ENCODE measurements at places on chromosomes 5 and 9.
A peak's percentile ranks its signal among the peaks of the same experiment; 100 is the strongest.

DNA sequence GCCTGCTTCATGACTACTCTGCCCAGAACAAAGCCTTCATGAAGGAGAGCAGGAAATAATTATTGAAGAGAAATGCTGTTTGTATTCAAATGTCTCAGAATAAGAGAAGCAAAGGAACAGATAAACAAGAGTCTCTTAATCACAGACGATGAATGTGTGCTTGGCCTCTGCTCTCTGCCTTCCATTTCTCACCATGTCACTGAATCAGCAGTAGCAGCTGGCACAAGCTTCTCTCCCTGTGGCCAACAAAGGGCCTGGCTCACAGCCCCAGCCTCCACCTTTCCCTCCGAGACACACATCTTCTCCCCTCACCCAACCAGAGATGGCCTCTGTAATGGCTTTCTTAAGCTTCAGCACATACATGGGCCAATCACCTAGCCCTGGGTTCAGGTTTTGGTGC is 128.1 kb upstream of the SLIT3 start:
- DNase-seq = no peak

- no peak for DNase-seq
Measured at GRCh38 chr9:129979071-129979745, 63.8 kb downstream of the FNBP1 start.

GRCh38 chr5:151234476-151235238 is 10.8 kb upstream of the CCDC69 start:
- DNase-seq = no peak

DNA sequence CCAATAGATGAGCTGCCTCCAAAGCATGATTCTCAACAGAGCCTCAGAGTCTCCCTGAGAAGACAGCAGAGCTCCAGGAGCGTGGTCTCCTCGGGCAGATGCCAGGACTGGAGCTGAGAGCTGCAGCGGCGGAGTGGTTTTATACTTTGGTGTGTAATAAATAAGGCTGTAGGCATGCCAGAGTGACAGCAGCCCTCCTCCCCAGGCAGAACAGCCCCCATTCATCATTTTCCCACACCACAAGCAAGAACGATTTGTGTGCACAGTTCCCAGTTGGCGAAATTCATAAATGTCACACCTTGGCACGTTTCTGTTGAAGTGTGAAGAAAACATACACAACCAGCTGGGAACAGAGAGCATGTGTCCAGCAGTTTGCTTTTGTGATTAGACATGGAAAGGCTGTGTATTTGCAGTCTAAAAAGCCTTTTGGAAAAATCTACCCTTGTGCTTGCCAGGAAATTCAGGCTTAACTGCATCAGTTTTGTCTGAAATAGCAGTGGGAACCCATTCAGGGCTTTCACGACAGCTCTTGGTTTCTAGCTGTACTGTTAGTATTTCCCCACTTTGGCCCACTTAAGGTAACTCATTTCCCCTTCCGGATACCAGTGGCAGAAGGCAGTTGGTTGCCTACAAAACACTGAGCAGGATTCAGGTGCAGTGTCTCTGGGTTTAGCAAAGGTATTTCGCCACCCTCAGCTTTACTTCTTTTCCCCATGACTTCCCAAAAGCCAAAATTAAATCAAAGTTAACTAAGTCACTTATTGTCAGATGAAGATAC is at the start of gene C1QTNF3:
TSS of gene C1QTNF3 (minus strand) at position 115 of the 778 bp plus-strand sequence. CDS start at position 27, 88 bp downstream.
- DNase-seq = no peak

GRCh38 chr9:14271093-14271673 is 42.8 kb downstream of the NFIB start:
- DNase-seq = peak; percentile 19

DNA sequence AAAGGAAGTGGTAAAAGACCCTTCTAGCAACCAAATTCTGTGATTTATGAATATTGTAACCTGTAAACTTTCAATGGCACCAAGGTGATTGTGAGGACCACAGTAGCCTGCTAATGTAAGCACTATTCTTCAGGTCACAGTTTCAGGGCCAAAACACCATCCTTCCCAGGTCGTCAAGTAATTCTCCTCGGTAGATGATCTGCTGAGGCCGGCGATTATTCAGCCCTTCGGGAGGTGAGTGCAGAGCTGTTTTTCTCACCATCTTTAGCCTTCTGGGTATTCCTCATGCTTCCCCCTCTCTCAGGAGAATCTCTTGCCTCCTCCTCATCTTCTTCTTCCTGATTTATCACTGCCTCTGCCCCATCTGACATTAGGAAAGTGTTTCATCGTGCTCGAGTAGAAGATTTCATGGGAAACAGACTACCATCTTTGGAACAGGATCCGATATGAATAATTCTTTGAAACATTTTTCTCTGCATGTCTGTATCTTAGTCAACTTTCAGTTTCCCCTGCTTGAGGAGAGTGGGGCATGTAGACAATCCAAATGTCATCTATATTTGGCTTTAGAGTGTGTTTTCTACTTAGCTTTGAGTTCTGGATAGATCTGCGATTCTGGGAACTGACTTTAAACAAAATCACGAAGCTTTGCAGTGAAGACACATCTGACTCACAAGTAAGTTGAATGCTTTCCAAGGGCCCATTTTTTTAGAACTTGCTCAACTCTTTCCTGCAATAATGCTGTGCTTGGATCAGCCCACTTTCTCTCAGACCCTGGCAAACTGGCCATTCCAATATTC is 173.9 kb downstream of the AOPEP start:
- DNase-seq = no peak

DNA sequence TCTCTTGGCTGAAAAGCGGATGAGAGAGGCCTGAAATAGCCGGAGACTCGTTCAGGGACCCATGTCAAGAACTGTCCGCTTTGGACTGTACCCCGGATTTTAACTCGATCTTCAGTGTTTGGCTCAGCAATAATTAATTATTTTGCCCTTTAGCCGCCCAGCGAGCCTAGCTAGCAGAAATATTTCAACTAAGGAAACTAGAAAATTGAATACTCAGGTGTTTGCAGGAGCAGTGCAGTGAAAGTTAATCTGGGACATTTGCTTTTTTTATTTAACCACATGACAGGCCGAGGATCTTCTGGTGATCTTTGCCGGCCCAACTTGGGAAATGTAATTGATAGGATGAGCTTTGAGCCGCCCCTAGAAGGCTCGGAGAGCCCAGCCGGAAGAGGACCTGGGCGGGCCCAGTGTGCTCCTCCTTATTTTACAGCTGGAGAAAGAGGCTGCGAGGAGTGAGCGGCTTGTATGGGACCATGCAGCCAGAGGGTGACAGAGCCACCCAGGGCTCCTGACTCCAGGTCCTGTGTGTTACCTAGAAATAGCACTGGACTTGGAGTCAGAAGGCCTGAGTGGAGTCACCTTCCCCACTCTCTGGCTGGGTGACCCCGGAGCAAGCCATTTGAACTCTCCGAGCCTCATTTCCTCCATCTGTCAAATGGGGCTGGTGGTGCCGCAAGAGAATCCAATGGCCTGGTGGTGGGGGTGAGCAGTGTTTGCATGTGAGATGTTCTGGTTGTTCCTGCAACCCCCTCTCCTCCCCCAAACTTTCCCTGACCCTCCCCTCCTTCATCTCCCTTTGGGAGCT is 2.4 kb downstream of the PPARGC1B start:
- no peak for DNase-seq

GRCh38 chr9:86459191-86459590 is 105.0 kb upstream of the TUT7 start:
- DNase-seq = no peak

DNA sequence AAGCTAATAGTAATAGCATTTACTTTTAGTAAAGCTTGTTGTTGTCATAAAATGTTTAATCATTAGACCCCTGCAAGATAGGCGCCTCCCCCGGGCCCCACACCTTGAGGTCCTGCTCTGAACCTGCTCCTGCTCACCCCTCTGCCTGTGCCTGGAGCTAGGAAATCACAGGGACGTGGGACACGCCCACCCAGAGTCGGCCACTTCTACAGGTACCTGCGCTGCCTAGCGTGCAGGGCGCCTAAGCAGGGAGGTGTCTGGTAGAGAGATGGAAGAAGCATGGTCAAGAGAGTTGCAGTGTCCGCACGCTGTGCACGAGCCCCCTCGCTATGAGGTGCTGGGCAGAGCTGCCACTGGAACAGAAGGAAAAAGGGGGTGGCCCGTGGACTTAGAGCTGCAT is 52.6 kb downstream of the HINT1 start:
- DNase-seq = no peak

- DNase-seq = no peak
Measured at GRCh38 chr5:144581044-144581443, 410.4 kb downstream of the KCTD16 start.

- DNase-seq = no peak
Measured at GRCh38 chr5:56616454-56617160, 198.7 kb upstream of the MAP3K1 start.

- no peak for DNase-seq
Measured at GRCh38 chr9:113495526-113495925, 32.0 kb downstream of the RGS3 start.

DNA sequence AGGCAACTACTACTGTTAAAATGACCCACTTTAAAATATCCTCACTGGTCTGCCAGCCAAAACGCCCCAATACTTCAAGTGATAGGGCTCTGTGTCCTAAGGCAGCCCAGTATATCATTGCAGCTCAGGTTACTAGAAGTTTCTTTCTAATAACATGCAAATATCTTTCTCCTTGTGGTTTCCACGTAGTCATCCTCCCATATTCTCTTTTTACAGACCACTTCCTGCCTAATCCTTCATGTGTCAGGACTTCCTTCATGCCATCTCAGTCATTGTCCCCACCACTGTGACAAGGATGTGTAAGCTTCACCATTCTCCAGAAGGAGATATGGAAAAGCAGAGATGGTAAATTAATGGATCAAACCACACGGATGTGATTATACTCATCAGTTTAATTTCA is 813.7 kb downstream of the MAT2B start:
- no peak for DNase-seq

DNA sequence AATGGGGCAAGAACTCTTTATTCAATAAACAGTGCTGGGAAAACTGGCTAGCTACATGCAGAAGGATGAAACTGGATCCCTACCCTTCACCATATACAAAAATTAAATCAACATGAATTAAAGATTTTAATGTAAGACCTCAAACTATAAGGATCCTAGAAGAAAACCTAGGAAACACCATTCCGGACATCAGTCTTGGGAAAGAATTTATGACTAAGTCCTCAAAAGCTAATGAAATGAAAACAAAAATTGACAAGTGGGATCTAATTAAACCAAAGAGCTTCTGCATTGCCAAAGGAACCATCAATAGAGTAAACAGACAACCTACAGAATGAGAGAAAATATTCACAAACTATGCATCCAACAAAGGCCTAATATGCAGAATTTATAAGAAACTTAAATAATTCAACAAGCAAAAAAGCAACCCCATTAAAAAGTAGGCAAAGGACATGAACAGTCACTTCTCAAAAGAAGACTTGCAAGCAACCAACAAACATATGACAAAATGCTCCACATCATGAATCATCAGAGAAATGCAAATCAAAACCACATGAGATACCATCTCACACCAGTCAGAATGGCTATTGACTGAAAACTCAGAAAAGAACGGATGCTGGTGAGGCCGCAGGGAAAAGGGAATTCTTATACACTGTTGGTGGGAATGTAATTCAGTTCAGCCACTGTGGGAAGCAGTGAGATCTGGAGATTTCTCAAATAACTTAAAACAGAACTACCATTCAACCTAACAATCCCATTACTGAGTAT is 104.3 kb upstream of the MAP3K1 start:
- no peak for DNase-seq

DNA sequence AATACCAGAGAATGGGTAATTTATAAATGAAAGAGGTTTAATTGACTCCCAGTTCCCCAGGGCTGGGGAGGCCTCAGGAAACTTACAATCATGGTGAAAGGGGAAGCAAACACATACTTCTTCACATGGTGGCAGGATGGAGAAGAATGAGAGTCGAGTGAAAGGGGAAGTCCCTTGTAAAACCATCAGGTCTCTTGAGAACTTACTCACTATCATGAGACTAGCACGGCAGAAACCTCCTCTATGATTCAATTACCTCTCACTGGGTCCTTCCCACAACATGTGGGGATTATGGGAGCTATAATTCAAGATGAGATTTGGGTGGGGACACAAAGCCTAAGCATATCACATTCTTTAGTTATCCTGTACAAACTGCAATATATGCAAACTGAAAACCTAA is 609.4 kb downstream of the MTRR start:
- DNase-seq = no peak

- no peak for DNase-seq
Measured at GRCh38 chr9:113787871-113788270, 88.2 kb upstream of the ZNF618 start.

GRCh38 chr5:62214701-62215100 is 91.3 kb upstream of the KIF2A start:
- no peak for DNase-seq

- no peak for DNase-seq
Measured at GRCh38 chr5:14552017-14552416, 29.6 kb upstream of the OTULINL start.

GRCh38 chr5:41547991-41548390 is 37.6 kb upstream of the PLCXD3 start:
- no peak for DNase-seq

DNA sequence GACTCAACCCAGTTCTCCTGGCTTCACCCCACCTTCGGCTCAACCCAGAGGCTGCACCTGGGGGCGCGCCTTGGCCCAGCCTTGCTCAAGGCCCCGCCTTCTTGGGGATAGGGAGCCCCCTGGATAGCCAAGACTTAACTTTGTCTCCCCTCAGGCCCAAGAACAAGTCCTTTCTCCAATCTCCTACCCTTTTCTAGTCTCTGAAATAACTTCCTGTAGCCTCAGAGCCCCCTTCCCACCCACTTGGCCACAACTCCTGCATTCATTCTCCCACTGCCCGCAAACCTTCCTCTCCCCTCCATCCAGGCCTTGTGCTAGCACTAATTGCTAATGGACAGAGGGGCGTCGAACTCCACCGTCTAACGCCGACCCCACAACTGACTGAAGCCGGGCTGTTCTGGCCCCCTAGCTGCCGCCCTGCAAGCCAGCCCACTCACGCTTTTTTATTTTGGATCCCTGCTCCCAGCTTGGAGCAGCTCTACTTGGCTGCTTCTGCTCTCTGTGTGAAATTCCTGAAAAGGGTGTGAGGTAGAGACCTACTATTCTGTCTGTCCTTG is 579 bp upstream of the ASTN2 start:
- no peak for DNase-seq

GRCh38 chr5:53084546-53085255 is 24.9 kb downstream of the MOCS2 start:
- no peak for DNase-seq

GRCh38 chr5:39282561-39282960 is 63.2 kb upstream of the FYB1 start:
- DNase-seq = no peak

GRCh38 chr9:128372188-128372641 is 1.0 kb downstream of the URM1 start:
- DNase-seq = peak; percentile 50

GRCh38 chr9:93292288-93292615 is 108.3 kb downstream of the WNK2 start:
- DNase-seq = no peak

DNA sequence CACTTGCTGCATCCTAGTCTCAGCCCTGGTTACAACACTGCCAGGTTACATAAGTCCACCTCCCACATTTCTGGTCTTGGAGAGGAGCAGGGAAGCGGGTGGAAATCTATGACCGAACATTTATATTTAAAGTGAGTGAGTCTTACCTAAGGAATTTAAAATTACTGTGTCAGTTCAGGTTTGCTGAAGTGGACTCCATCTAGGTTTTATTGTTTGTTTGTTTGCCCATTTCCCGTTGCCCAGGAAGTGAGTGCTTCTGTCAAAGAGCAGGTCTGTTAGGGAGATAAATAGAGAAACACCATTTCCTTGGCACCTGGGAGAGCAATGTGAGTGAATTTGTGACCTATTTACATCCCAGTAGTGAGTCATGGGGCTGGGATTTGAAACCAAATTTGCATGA is 179.5 kb downstream of the KIF4B start:
- no peak for DNase-seq

Data from amygdala (tissue), 56 donors.